ENCODE measurements at places on chromosomes 5 and 9. TPM values are rescaled to one million over a fixed set of nuclear protein-coding genes. Genes with fewer than 3 reads are reported as not detected.

The SHC3 gene
- total RNA-seq = 4.4 TPM

The ELOVL7 gene
- 6.7 TPM for total RNA-seq

The VPS13A gene
- 62.5 TPM for total RNA-seq

The RNF183 gene
- total RNA-seq = 0.66 TPM

The PAM gene
- total RNA-seq = 171 TPM

The RFESD gene
- total RNA-seq = 4.8 TPM

The ADAMTSL1 gene
- total RNA-seq = 85.3 TPM

The C9 gene
- not detected for total RNA-seq

The ZNF883 gene
- 18.9 TPM for total RNA-seq

The FBN2 gene
- 145 TPM for total RNA-seq

The ARL14EPL gene
- total RNA-seq = not detected

The SPATA31D4 gene
- not detected for total RNA-seq

The CD180 gene
- total RNA-seq = 0.49 TPM

The BTNL3 gene
- total RNA-seq = not detected

The PCDHB13 gene
- 11.2 TPM for total RNA-seq

The RNF224 gene
- total RNA-seq = not detected

The SLC44A1 gene
- 37.4 TPM for total RNA-seq

The SLC4A9 gene
- total RNA-seq = not detected

The TAF1L gene
- not detected for total RNA-seq

The LHX3 gene
- total RNA-seq = 18.5 TPM

The FBP1 gene
- total RNA-seq = 1.9 TPM

The CDC14B gene
- 38.2 TPM for total RNA-seq

The PLAC8L1 gene
- not detected for total RNA-seq

The GHR gene
- total RNA-seq = 12.9 TPM

The FAM200C gene
- total RNA-seq = 25.1 TPM

The PRR16 gene
- total RNA-seq = 5.5 TPM

The GDNF gene
- total RNA-seq = 0.49 TPM

The SPINK13 gene
- not detected for total RNA-seq

The PCDHGA4 gene
- 11.1 TPM for total RNA-seq

The FBP2 gene
- total RNA-seq = 1.0 TPM

The BARHL1 gene
- not detected for total RNA-seq

The MIGA2 gene
- 36.0 TPM for total RNA-seq

The TMEM215 gene
- total RNA-seq = 52.2 TPM

The TTC39B gene
- total RNA-seq = 17.4 TPM

The CATSPER3 gene
- total RNA-seq = not detected

All from camera-type eye (tissue), 1 donor.